ENCODE measurements at places on chromosomes 7 and 10.

- DNase-seq: no peak
Measured at GRCh38 chr7:39890411-39890810, 59.6 kb upstream of the CDK13 start.

DNA sequence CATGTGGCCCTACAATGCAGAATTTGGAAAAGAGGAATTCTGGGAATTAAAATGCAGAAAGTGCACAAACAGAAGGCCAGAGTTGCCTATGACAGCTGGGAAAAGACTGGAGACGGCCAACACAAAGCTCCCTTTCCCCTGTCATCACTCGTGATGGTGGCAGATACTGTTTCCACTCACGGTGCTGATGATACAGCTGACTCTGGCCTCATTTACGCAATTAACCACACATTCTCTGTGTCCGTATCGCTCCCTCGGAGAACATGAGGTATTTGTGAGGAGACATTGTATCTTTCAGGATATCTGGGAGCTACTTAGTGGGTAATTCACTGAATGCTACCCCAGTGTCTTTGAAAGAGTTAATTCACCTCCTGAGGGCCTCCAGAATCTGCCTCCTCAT is 172.8 kb downstream of the TAX1BP1 start:
- DNase-seq: no peak

DNA sequence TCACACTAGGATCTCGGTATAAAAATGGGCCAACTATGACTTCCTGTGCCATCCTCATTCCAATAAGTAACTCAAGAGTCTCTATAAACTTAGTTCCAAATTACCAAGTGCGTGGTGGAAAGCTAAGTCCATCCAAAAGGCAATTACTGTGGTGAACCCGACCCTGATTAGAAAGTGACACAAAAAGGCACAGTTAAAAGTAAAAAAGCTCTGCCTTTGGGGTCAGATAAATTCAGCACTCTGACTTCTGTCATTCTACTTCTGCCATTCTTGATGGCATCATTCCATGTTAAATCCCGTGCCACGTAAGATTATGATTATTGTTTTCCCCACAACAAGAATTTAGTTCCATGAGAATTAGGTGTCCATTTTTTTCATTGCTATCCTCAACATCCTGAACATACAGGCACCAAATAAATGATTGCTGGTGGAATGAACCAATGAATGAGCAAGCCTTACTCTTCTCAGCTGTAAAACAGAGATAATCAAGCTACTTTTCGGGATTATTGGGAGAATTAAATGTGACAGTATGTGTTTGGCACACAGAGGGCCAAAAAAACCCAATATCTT is 877 bp downstream of the NCOA4 start:
- DNase-seq: no peak

GRCh38 chr7:72099784-72100183 is 312.4 kb downstream of the CALN1 start:
- DNase-seq: no peak

- DNase-seq: no peak
Measured at GRCh38 chr10:25600651-25601050, 333.4 kb upstream of the MYO3A start.

DNA sequence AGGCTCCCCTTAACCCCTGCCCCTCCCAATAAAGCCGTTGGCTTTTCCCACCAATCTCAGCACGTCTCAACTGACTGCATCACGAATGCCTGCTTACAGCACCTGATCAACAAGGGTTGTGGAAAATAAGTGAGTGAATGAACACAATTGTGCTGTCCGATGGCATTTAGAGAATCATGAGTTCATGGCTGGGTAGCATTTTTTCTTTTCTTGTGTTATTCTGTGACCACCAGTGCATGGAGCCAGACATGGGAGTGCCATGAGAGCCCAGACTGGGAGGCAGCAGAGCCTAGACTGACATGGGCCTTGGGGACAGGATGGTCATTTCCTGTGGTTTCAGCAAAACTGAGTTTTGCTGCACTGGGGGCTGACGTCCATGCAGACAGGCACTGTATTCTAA is 254.1 kb upstream of the IGFBP3 start:
- DNase-seq: no peak

GRCh38 chr7:79064187-79064823 is 389.2 kb downstream of the MAGI2 start:
- no peak for DNase-seq

GRCh38 chr7:118304100-118304499 is 79.6 kb downstream of the ANKRD7 start:
- DNase-seq: no peak

- DNase-seq: no peak
Measured at GRCh38 chr10:117543225-117544003, 868 bp downstream of the EMX2 start.

DNA sequence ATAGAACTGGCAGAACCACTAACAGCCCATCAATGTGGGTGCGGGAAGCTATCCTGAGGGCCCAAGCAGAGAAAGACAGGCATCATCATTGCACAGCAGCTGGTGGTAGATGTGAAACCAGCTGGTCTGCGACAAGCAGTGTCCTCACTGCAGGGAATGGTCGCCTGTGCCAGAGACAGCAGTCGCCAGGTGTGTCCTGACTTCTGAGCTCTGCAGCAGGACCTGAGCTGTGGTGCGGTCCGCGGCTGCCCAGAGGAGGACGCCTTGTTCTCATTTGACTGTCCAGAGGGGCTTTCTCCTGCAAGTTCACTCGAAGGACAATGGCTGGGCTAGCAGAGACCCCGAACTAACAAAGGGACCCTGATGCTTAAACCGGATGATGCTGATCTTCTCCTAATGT is 97.4 kb downstream of the LRRC18 start:
- peak; percentile 20 for DNase-seq

DNA sequence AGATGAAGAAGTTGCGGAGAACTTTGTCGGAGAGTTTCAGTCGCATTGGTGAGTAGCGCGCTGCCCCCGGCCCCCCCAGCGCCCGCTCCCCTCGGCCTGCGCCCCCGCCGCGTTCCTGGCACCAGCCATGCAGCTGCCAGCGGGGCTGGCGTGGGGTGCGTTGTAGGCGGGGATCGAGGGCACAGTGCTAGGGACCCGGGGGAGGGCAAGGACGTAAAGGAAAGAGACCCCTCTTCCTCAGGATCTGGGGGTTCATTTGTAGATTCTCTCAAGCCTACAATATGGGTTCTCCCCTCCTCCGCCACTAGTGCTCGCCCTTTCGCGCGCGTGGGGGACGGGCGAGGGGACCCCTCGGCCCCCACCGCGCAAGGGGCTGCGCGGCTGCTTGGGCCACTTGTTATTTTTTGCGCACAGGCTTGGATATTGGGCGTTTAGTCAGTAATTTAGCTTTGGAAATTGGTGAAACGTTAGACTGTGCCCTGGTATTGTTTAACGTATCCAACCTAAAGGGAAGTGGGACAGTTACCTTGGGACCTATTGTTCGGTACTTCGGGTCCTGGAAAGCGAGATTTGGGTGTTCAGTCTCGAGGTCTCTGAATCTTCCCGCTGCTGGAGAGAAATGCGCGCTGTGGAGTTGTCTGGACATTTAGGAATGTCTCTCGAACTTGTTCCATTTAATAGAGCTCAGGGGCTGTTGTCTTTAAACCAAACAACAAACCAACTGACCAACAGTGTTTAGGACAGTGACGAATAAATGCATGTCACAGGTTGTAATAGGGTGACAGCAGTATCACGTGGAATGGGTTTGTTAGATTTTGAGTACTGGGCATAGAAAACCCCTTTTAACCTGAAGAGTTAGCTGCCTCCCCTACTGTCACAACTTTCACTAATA is 796 bp downstream of the CDK14 start:
- peak; percentile 33 for DNase-seq

GRCh38 chr10:75959912-75960311 is 528.5 kb downstream of the LRMDA start:
- DNase-seq: no peak

- DNase-seq: no peak
Measured at GRCh38 chr7:45415265-45415664, 158.9 kb upstream of the ADCY1 start.

- no peak for DNase-seq
Measured at GRCh38 chr7:836429-836828, 4.2 kb downstream of the SUN1 start.

- DNase-seq: no peak
Measured at GRCh38 chr7:93861325-93861949, 29.1 kb downstream of the TFPI2 start.

DNA sequence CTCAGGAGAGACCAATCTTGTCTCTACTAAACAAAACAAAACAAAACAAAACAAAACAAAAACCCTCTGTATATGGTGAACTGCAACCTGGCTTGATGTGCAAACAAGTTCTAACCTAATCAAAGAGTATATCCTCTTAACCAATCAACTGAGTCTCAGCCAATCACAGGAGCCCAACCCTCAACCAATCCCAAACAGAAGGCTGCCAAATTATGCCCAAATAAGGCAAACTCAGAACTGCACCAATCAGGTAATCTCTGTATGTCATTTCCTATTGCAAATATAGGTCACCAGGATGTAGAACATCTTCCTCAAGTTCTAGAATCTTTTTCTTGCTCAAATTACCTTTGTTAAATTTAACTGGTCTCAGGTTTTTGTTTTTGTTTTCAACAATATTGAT is 5.2 kb downstream of the FAM133B start:
- DNase-seq: no peak
